ENCODE measurements at places on chromosomes 6 and 20.

GRCh38 chr6:7628479-7628878 is 38.5 kb downstream of the SNRNP48 start:
- DNase-seq = no peak

DNA sequence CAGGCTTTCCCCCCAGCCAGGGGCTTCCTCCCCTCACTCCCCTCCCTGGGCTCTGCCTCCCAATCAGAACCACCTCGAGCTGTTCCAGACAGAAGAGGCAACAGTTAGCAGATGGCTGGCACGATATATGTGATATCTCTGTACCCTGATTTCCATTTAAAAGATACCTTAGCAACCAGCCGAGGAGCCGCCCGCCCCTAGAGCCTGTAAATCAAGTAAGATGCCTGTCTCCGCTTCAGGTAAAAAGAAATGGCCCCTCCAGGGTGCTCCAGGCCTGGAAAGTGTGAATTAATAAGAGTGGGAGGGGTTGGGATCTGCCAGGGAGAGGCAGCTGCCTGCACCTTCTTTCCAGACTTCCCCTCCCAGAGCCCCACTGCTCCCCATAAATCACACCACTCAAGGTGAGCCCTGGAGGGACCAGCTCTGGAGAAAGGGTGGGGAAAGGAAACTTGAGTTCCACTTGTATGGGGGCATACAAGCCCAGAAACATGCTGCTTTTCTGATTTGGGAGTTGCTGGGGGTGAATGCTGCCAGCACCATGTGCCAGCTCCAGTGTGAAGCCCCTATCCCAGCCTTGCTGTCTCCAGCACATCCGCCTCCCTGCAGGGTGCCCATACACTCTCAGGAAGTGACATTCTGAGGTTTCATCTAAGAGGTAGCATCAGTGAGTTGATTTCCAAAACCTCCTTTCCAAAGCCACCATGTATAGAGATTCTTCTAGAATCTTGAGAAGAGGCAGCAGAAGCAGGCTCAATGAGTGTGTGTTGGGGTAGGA is 148.0 kb downstream of the LRFN2 start:
- no peak for DNase-seq

- DNase-seq = no peak
These were observed 120.2 kb downstream of the JARID2 start for GRCh38 chr6:15366003-15366535.

DNA sequence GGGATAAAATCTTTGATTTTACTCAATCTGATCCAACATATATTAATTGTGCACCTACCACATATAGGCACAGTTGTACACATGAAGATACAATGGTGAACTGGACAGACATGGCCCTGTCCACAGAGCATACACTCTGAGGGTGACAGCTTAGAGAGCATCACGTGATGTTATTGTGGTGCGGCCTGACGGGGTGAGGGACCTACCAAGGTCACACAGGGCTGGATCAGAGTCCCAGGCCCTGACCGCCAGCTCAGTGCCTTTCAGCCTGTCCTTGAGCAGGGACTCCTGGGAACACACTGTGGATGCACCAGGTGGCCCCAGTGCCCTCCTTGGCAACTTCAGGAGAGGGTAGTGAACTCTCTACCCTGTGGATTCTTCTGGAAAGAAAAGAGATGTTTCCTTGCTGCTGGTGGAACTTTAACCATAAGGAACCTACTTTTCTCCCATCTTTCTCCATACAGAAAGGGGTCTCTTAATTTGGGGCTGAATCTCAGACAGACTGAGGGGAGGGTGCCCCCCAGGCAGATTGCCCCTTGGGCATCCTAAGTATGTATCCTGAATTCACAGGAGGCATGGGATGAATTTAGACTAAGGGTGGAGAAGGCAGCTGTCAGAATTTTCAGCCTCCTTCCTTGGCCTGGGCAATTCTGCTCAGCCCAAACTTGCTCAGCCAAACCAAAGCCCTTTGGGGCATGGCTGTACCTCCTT is 26.5 kb downstream of the PCK1 start:
- no peak for DNase-seq
